Type B pancreatic cell (in vitro differentiated cells): ENCODE measurements at places on chromosomes 11 and 22. TPM values are rescaled to one million over a fixed set of nuclear protein-coding genes. Genes with fewer than 3 reads are reported as not detected.

The FDXACB1 gene
- 2.6 and 2.9 TPM in 2 replicates for total RNA-seq

The OR4D10 gene
- total RNA-seq, result not detected in 2 replicates

The ROM1 gene
- total RNA-seq, result 1.4 and 1.8 TPM in 2 replicates

The CACNA1I gene
- total RNA-seq, result 0.60 and 1.1 TPM in 2 replicates

The FANCF gene
- 22.5 and 23.2 TPM in 2 replicates for total RNA-seq

The TBX1 gene
- total RNA-seq, result 2.4 and 3.4 TPM in 2 replicates

The SMIM35 gene
- total RNA-seq, result 0.17 TPM in 1 of 2 replicates, not detected in the other
